ENCODE measurements at places on chromosomes 2 and 18. TPM values are rescaled to one million over a fixed set of nuclear protein-coding genes. Genes with fewer than 3 reads are reported as not detected.

GRCh38 chr2:64787698-64788097 is 134.0 kb upstream of the SERTAD2 start:
- DNase-seq: no peak

- peak; percentile 67 for DNase-seq
These were observed 492.4 kb downstream of the PLCL1 start for GRCh38 chr2:198296665-198297308.

DNA sequence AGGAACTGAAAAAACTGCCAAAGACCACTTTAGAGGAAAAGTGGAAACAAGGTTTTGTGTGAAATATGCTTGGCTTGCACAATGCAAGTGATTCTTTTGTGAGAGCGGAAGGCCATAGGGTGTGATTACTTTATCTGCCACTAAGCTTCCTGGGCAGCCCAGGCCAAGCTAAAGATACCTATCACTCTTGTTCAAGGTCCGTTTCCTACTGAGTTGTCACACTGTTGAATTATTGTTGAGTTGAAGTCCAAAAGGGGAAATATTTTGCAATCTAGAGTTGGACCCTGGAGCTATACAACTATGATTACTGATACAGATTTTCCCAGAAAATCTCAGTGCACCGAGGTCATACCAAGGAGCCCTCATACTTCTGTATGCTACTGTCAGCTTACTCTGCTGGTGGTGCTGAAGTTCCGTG is 72.7 kb upstream of the CTAGE1 start:
- no peak for DNase-seq

DNA sequence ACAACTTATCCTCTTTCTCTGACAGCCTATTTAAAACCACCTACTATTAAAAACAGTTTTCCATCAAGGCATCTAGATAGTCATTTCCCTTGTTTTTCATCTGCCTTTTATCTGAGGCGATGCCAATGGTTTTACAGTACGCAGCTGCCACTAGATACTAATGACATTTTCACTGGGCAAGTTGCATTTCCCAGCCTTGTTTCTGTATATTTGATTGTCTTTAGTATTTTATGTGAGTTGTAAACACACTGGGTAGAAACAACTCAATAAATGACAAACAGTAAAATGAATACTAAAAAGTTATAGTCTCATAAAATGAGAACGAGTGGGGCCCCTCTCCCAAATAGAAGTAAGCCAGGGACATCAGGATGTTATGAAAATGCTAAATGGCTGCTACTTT is 8.9 kb upstream of the DARS1 start:
- no peak for DNase-seq

- DNase-seq: no peak
These were observed 84.5 kb downstream of the PTRHD1 start for GRCh38 chr2:24708537-24709152.

GRCh38 chr2:180787330-180787729 is 193.1 kb upstream of the UBE2E3 start:
- DNase-seq: no peak

DNA sequence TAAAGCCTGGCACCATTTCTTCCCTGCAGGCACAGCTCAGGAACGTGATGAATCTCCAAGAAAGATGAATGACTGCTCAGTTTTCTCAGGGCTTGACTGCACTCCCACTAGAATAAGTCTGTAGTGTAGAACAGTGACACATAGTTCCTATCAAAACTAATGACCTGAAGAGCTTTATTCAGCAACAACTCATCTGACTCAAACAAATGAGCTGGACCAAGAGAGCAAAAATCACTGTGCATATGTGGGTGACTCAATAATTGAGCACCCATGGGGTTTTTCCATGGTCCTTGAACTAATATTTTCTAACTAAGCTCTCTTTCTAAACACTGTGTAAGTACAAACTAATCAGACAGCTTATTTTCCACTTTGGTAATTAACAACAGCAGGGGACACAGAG is 61.1 kb upstream of the XDH start:
- no peak for DNase-seq

DNA sequence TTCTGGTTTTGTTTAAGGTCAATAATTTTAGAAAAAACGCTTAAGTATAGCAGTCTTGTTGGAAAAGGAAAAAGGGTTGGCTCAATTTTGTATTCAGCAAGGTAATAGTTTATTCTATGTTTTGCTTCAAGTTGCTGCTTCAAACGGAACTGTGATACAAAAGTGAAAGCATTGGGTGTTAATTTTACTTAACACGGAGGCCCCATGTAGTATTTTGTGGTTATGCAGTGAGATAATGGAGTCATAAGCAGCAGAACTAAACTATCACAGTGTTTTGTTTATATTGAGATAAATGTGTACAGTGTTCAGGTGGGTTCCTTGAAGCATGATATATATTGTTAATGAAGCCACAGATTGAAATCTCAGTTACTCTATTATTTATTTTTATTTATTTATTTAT is 67.0 kb upstream of the LYPD6B start:
- no peak for DNase-seq

- no peak for DNase-seq
These were observed 25.7 kb upstream of the COX7A2L start for GRCh38 chr2:42386682-42387081.

- peak; percentile 50 for DNase-seq
These were observed 52.0 kb downstream of the HDAC4 start for GRCh38 chr2:239348563-239349452.

GRCh38 chr18:7590826-7591560 is 23.9 kb downstream of the PTPRM start:
- DNase-seq: no peak

GRCh38 chr2:229141424-229142025 is 129.6 kb downstream of the PID1 start:
- DNase-seq: no peak

- DNase-seq: no peak
These were observed 272.3 kb upstream of the EPHA4 start for GRCh38 chr2:221844212-221845020.

DNA sequence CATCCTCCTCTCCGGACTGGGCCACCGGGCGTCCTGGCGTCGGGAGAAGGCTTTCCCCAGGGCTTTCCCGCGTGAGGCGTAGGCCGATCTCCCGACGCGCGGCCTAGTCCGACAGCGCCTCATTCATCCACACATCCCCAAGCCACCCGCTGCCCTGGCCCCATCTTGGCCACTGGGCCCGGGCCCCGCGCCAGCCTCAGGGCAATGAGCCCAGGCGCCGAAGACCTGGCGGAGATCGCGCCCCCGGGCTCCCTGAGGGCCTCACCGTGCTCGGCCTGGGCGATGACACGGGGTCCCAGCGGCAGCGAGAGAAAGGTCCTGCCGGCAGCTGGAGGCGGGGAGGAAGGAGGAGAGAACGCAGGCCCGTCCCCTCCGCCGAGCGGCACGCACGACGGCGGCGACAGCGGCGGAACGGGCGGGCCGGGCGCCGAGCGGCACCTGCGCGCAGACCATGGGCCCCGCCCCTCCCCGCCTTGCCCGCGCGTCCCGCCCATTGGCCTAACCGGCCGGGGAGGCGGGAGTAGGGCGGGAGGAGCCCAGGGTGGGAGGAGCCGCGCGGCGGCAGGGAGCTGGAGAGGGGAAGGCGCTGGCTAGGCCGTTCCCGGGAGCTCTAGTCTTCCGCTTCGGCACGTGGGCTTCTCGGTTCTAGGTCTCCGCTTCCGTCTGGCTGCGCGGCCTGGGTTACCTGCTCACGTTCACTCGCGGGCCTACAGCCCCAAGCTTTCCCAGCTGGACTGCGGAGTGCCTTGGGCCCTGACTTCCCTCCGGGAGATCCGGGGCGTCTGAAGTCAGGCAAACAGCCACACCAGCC is at the start of gene OLA1:
OLA1 (minus strand) TSS at position 346 of the 811 bp plus-strand sequence. CDS start 1,717 bp downstream, outside the sequence.
- peak; percentile 84 for DNase-seq

DNA sequence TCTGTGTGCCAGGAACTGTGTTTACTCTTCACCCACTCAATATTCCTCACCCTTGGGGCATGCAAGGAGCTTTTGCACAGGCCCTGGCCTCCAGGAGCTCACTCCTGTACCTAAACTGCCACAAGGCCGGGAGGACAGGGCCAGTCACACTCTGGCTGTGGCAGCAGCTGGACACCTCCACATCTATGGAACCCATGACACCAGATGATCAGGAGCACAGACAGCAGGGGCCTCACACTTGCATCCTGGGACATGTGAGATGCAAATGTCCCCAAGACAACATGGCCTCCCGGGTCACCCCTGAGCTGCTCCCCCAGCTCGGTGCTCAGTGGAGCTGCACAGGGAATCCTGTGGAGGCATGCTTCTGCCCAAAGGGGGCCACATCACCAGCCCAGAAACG is 61.8 kb upstream of the SLC66A3 start:
- DNase-seq: no peak

DNA sequence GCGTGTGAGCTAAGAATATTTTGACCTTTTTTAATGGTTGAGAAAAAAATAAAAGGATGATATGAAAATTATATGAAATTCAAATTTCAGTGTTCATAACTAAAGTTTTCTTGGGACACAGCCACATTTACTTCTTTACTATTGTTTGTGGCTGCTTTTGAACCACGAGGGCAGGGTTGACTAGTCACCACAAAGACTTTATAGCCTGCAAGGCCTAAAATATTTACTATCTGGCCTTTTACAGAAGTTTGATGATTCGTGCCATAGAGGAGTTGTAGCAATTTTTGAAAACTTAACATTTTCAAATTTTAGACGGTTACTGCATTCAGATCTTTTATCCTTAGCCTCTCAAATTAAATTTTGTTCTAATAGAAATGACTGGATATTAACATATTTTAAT is 69.9 kb downstream of the LIMS1 start:
- no peak for DNase-seq

DNA sequence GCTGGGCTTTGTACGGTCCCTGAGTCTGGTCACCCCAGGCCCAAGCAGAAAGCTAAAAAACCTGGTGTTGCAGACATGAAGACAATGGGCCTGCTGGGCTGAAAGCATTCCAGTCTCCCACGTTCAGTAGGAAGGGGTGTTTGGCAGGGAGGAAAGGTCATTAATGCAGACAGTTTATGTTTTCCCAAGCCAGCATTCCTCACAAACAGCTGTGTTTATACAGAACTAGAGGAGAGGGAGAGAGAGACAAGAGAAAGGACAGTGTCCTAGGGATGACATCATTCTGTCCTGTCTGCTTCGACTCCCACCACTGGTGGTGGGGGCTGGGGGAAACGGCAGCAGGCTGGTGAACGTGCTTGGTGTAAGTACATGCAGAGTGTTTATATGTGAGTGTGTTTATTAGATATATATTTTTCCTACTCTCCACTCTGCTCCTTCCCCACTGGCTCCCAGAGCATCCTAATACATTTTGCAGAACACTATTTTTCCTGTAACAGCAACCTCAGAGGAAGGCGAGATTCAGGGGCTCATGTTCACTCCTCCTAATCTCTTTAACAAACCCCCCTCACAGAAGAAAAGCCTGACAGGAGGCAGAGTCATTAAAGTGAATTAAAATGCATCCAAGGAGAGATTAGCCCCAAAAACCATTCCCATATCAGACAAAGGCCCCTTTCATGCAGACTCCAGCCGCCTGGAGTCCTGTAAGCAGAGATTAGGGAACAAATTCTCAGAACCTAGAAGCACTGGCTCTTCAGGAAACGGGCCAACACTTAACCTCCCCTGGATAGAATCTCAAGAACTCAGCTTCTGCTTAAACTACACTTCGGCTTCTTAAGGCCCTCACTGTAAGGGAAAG is 380.4 kb downstream of the TNS1 start:
- DNase-seq: peak; percentile 88

DNA sequence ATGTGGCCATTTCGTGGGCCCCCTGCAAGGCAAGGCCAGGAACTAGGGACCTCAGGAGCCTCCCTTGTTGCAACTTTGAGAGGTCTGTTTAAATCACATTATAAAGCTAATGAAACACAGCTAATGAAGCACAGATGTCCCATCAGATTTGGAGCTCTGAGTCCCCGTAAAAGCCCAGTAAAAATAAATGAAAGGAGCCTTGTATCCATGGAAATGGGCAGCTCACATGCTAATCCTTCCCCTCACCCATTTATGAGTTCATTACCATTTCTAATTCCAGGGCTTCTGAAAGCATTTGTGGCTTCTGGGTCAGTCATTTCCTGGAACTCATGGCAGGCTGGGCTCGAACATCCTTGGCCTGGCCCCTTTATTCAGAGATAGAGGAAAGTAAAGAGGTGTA is 274.8 kb downstream of the SS18 start:
- DNase-seq: no peak

GRCh38 chr2:186560254-186560653 is 29.6 kb upstream of the ITGAV start:
- no peak for DNase-seq

DNA sequence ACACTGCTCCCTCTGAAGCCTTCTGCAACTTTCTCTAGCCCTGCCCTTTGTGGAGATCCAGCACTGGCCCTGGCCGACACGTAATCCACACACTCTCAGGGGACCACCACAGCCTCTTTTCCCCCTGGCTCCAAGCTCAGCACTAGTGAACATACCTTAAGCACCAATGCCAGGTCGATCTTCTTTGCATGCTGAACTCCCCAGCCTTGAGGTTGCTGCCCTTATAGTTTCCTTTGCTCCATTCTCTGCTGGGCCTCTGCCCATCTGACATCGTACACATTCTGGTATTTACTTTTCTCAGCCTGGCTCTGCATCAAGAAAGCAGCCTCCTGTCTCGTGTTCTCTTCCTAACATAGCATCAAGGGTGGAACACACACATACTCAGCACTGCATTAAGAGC is 361.5 kb downstream of the LPIN1 start:
- no peak for DNase-seq

DNA sequence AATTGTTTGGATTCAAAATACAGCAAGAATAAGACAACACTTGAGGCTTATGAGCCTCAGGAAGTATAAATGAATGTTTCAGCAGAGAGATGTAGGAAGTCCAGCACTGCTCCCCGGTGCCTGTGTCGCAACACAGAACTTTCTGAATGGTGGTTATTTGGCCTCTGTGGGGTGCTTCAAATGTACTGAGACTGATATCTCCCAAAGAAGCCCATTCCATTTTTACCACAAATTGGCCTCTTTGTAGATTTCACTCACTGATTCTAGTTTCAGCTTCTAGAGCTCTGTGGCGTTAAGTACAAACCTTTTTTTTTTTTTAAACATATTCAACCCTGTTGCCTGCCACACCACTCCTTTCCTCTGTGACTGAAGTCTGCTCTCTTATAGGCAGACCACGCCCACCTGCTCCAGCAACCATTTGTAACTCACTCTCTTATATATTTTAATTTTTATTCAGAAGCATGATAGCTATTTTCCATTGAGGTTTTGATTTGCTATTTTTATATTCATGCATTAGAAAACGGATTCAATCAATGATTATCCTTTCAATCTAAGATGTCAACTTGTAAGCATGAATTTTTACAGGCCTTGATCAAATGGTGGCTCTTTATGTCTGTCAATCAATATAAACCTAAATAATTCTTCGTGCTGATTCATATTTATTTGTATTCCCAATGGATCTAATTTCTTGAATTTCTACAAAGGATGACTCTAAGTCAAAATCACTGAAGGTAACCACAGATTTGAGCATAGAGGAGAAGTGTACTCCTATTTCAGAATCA is 277.1 kb upstream of the CCDC68 start:
- DNase-seq: no peak

GRCh38 chr2:110764931-110765330 is 32.6 kb downstream of the ACOXL start:
- no peak for DNase-seq

- no peak for DNase-seq
These were observed 62.5 kb upstream of the GLI2 start for GRCh38 chr2:120673205-120673550.

- DNase-seq: no peak
These were observed 59.5 kb upstream of the ID2 start for GRCh38 chr2:8622199-8622911.

The AMER3 gene
- polyA plus RNA-seq: 0.03 TPM

The GPR45 gene
- polyA plus RNA-seq: 0.11 TPM

The TEKT4 gene
- 0.23 TPM for polyA plus RNA-seq

The FAM237A gene
- not detected for polyA plus RNA-seq

The PIEZO2 gene
- polyA plus RNA-seq: 13.6 TPM

The TACR1 gene
- polyA plus RNA-seq: 1.7 TPM
